ENCODE measurements at places on chromosomes 16 and 17.

DNA sequence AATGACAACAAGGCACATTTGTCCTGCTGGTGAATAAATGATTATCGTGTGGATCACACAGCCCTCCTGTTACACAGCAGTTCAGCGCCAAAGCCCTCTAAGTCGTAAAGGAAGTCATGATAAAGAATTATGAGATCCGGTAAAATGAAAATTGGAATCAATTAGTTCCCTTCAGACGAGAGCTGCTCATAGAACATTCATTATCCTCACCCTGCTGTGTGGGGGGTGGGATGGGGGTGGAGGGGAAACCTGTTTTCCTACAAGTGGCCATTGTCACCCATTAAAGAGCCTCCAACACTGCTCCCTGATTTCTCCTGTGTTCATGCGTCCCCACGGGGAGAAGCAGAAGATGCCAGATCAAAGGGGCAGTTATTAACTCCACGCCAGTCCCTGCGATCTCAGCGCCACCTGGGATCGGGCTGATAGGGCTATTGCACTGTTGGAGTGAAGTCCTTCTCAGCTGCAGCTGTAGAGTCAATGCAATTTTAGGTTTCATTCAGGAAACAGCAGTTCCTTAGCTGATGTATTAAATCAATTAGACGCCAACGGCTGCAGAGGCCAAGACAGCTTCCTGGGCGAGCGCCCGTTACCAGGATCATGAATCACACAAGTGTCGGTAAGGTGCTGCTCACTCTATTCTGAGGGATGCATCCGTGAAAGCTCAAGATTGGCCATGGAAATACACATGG is 19.2 kb upstream of the CACNG4 start:
- peaks cover 5% of the 10 kb centered on the region for H3K4me1 ChIP-seq
- H3K36me3 ChIP-seq, result no peaks in the 10 kb centered on the region
- H3K4me3 ChIP-seq, result no peak overlapping the region
- no peak overlapping the region for H3K27ac ChIP-seq

GRCh38 chr16:4726616-4727015 is 7.5 kb downstream of the ANKS3 start:
- peaks cover 40% of the 10 kb centered on the region for H3K36me3 ChIP-seq
- no peaks in the 10 kb centered on the region for H3K27me3 ChIP-seq

DNA sequence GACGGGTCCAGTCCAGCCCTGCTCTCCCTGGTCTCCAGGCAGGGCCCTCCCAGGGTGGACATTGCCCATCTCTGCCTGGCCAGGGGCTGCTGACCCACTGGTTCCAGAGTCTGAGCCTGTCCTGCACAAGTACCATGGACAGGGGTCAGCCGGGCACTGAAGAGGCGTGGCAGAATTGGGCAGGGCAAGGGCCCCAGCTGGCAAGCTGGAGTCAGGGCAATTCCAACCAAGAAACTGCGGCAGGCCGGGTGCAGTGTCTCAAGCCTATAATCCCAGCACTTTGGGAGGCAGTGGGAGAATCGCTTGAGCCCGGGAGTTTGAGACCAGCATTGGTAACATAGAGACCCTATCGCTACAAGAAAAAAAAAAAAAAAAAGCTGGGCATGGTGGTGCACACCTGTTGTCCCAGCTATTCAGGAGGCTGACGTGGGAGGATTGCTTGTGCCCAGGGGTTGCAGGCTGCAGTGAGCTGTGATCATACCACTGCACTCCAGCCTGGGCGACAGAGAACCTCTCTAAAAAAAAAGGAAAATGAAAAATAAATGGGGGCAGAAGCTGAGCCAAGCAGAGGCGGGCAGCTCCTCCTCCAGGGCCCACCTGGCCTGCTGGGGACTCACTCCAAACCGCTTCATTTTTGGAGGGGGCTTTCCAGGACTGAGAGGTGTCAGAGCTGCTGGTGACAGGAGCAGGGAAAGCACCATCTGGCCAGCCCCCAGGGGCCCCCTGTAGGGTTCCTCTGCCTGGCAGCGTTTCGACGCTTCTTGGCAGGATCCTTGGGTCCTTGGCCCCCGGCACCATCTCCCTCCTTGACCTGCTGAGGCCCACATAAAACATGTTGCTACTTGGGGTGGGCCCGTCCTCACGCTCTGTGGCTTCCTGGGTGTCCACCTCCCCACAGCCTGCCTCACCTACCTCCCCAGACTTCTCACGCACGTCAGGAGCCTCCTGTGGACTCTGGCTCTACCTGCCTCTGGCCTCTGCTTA is 2.9 kb upstream of the MAFG start:
- no peak overlapping the region for H3K4me3 ChIP-seq
- no peak overlapping the region for H3K27ac ChIP-seq
- H3K36me3 ChIP-seq, result peaks cover 40% of the 10 kb centered on the region
- H3K27me3 ChIP-seq, result peaks cover 4% of the 10 kb centered on the region
- no peak for DNase-seq

- no peak overlapping the region for H3K4me3 ChIP-seq
- no peak overlapping the region for H3K27ac ChIP-seq
- no peaks in the 10 kb centered on the region for H3K36me3 ChIP-seq
- peaks cover 38% of the 10 kb centered on the region for H3K27me3 ChIP-seq
Observed at GRCh38 chr16:53358884-53359283, 75.4 kb upstream of the RBL2 start.

- H3K4me1 ChIP-seq, result peaks cover 15% of the 10 kb centered on the region
- H3K27ac ChIP-seq, result no peak overlapping the region
- no peak overlapping the region for H3K4me3 ChIP-seq
- no peaks in the 10 kb centered on the region for H3K27me3 ChIP-seq
Observed at GRCh38 chr16:66562986-66563385, 3.3 kb upstream of the CMTM1 start.

GRCh38 chr17:80035937-80036714 is at the start of gene CCDC40:
CCDC40 (plus strand) TSS chr17:80036642; CDS start chr17:80036663, 21 bp downstream.
- peak within 1 kb of the TSS; percentile 94 for H3K27ac ChIP-seq
- peaks cover 6% of the 10 kb centered on the region for H3K27me3 ChIP-seq
- peaks cover 4% of the 10 kb centered on the region for H3K36me3 ChIP-seq
- peak; percentile 70 for DNase-seq
- peak within 1 kb of the TSS; percentile 96 for H3K4me3 ChIP-seq
- peaks cover 23% of the 10 kb centered on the region for H3K4me1 ChIP-seq

GRCh38 chr16:27085182-27085581 is 18.5 kb downstream of the C16orf82 start:
- no peak overlapping the region for H3K4me3 ChIP-seq
- peaks cover 49% of the 10 kb centered on the region for H3K27me3 ChIP-seq
- no peaks in the 10 kb centered on the region for H3K36me3 ChIP-seq
- no peak overlapping the region for H3K27ac ChIP-seq

DNA sequence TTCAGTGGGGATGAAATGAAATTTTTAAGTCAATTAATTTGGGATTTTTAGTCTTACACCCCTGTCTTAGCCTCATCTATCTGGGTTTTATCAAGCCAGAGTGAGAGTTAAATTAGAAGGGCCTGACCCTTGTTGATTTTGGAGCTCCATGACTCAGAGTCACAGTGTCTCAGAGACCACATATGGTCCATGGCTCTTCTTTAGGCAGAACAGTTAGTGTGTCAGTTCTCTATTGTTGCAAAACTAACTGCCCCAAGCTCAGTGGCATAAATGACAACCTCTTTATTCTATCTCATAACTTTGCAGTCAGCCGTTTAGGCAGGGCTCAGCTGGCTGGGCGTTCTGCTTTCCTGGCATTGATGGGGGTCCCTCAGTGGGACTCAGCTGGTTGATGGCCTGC is 44.7 kb downstream of the IRF8 start:
- H3K27ac ChIP-seq, result peak overlapping the region; percentile 95
- H3K4me1 ChIP-seq, result peaks cover 95% of the 10 kb centered on the region
- no peaks in the 10 kb centered on the region for H3K27me3 ChIP-seq
- DNase-seq, result no peak
- peak overlapping the region; percentile 81 for H3K4me3 ChIP-seq

DNA sequence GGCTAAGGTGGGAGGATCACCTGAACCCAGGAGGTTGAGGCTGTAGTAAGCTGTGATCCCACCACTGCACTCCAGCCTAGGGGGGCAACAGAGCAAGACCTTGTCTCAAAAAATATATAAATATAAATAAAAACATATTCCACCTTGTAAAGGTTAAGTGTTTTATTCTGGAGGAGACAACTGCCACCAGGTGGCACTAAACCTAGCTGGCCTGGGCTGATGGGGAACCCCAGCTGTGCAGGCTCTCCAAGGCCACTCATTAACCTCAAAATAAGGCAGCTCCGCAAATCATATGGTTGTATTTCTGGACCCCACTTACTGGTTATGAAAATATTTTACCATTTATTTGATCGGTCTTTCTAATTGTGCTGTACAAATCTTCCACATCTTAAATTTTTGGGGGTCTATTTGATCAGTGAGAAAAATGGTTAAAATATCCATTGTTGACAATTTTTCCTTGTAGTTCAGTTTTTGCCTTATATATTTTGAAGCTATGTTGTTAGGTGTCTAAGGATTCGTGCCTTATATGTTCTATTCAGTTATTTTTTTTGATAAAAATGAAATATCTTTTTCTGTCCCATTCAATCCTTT is 8.5 kb upstream of the ICAM2 start:
- no peak overlapping the region for H3K4me3 ChIP-seq
- peaks cover 23% of the 10 kb centered on the region for H3K4me1 ChIP-seq
- no peaks in the 10 kb centered on the region for H3K36me3 ChIP-seq
- H3K27ac ChIP-seq, result no peak overlapping the region
- peak; percentile 48 for DNase-seq

DNA sequence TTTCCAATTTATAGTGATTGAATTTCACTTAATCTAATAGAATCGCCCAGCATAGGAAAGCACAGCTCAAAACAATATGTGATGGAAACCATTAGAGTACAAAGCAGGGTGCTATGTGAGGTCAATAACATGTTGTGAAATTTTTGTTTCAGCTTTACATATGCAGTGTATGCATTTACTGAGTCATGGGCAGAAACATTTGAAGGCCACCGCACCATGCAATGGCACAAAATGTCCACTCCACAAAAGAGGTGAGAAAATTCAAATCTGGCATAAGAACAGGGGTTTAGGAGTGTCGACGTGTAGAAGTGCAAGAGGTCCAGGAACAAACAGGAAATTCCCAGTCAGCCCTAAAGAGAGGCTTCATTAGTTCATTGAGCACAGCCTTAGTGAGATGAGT is 131.2 kb downstream of the ANKFN1 start:
- H3K27ac ChIP-seq, result no peak overlapping the region
- H3K4me1 ChIP-seq, result no peaks in the 10 kb centered on the region
- DNase-seq, result no peak

- peak overlapping the region; percentile 20 for H3K27ac ChIP-seq
- H3K27me3 ChIP-seq, result peaks cover 17% of the 10 kb centered on the region
- H3K4me3 ChIP-seq, result peak overlapping the region; percentile 78
- DNase-seq, result peak; percentile 44
- H3K36me3 ChIP-seq, result peaks cover 8% of the 10 kb centered on the region
- peaks cover 13% of the 10 kb centered on the region for H3K4me1 ChIP-seq
Observed at GRCh38 chr16:695355-696089, 5.3 kb upstream of the WDR24 start.

DNA sequence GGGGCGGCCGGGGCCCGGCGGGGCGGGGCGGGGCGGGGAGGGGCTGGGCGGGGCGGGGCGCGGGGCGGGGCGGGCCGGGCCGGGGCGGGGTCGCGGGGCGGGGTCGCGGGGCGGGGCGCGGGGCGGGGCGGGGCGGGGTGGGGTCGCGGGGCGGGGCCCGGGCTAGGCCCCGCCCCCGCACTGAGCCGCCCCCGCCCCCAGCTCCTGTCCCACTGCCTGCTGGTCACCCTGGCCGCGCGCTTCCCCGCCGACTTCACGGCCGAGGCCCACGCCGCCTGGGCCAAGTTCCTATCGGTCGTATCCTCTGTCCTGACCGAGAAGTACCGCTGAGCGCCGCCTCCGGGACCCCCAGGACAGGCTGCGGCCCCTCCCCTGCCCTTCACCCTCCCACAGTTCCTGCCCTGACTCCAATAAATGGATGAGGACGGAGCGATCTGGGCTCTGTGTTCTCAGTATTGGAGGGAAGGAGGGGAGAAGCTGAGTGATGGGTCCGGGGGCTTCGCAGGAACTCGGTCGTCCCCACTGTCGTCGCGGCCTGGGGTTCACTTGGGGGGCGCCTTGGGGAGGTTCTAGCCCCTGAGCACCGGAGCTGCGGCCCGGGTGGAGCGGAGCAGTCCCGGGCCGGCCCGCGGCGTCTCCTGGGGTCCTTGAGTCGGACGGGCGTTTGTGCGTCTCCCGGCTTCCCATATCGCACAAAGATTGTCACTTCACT is 795 bp upstream of the HBM start:
- no peaks in the 10 kb centered on the region for H3K36me3 ChIP-seq
- H3K4me3 ChIP-seq, result peak overlapping the region; percentile 78
- H3K27ac ChIP-seq, result no peak overlapping the region
- no peak for DNase-seq

DNA sequence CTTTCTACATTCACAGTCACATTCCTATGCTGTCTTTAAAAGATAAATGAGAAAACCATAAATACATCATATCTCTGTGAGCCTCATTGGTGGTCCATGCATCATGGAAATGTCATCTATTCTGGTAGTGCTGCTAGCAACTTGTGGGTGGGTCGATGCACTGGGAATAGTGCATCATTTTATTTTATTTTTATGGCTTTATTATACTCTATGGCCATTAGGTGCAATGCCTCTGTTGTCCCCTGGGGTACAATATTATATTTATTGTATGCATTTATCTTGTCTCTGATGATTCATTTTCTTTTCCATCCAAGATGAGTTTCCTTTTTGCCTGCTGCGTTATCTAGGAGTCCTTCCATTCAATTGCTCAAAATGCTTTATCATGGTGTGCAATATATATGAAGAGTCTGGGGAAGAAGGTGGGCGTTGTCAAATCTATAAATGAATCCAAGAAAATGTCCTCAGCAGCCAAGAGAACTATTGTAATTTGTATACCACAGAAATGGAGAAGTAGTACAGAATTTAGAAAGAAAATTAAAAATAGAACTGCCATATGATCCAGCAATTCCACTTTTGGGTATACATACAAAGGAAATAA is 324.0 kb downstream of the KCNJ2 start:
- DNase-seq, result no peak
- no peaks in the 10 kb centered on the region for H3K4me1 ChIP-seq
- no peaks in the 10 kb centered on the region for H3K36me3 ChIP-seq
- no peaks in the 10 kb centered on the region for H3K27me3 ChIP-seq
- H3K4me3 ChIP-seq, result no peak overlapping the region
- no peak overlapping the region for H3K27ac ChIP-seq

- no peaks in the 10 kb centered on the region for H3K4me1 ChIP-seq
- no peaks in the 10 kb centered on the region for H3K36me3 ChIP-seq
- no peak for DNase-seq
- H3K4me3 ChIP-seq, result no peak overlapping the region
- no peak overlapping the region for H3K27ac ChIP-seq
- H3K27me3 ChIP-seq, result no peaks in the 10 kb centered on the region
Observed at GRCh38 chr16:51523400-51523799, 372.3 kb upstream of the SALL1 start.

Data from stimulated activated naive B cell treated with anti-CD40 and anti-IgM and Interleukin-4, amounts not matched to agents 10 μg/mL and 1 μg/mL and 100 μg/mL, for 72 hours (primary cell).